Nucleus accumbens (tissue), 56 donors: ENCODE measurements at places on chromosomes 5 and 9.

DNA sequence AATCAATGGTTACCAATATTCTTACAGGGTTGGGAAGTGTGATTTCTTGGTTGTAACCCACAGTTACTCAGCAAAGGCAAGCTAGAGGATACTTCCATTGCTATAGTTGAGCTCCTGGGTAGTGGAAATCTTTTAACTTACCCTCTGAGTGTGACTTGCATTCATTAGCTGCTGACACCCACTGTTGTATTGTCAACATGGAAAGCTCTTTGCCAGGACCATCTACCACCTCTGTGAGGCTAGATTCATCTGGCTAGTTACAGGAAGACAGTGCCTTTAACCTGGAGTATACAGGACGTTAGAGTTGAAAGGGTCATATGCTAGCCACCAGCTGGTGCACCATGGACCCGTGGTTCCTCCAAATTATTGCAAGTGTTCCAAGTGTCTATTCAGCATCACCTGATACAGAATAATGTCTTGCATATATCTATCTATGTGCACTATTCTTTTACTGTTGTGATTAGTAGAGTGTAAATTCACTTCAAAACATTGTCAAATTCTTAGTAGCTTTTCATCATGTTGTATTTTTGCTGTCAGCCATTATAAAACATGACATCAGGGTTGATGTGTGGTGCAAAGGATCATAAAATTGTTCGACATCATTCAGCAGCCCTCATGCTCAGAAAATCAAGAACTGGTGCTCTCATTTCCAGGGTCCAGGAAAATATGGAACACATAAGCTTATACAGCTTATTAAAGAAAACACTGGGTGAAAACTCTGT, 239.0 kb downstream of the PJA2 start:
- no peak for DNase-seq

DNA sequence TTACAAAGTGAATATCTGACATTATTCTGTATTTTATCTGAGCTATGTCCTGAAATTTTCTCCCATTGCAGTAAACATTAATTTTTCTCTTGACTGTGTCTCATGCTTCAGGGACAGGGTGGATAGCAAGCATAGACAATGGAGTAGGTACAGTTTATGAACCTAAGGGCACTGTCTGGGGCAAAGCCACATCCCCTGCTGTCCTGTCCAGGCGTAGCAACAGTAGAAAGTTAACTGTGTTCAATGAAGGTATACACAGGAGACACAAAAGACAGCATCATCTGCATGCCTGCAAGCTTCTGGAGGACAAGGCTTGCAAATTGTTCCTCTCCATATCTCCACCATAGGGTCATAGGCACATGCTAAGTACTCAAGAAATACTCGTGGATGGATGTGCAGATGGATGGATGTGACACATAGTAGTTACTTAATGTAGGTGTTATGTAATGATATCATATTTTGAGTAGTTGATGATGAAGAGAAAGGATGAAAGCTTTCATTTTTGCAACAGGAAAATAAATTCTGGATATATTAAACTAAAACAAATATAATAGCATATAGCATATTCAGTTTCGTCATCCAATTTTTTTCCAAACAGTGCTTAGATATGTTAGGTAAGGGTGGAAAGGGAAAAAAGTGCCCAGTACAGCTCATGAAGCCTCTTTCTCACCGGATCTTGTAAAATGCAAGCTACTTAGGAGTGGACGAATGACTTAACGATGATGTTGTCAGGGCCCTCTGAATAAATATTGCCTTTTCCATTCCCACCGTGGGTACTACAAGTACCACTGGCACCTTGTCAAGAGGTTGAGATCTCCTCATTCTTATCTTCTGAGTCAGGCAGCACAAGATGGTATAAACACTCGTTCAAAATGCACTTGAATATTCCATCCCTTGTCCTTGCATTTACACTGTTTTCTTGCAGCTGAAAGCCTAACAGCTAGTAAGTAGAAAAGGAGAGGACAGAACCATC, 19.9 kb upstream of the ZSWIM6 start:
- DNase-seq: no peak

DNA sequence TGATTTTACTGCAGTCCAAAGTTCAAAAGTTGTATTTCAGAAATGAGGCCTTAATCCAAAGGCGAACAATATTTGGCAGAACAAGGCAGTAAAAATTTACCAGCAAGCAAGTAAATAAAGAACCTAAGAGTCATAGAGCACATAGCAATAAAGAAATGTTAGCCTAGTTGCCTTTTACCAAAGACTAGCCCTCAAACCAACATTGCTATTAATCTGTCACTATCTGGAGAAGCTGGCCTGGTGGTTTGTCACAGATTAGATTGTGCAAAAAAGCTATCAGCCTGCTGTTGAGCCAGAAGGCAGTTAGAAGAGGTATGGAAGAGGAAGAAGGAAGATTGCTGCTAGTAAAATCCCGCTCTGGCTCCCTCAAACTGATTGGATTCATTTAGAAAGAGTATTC, 304.7 kb upstream of the KLF4 start:
- DNase-seq: no peak

GRCh38 chr9:77435688-77436087, 212.4 kb downstream of the GNA14 start:
- DNase-seq: no peak

GRCh38 chr5:37685816-37686215, 154.0 kb downstream of the GDNF start:
- DNase-seq: no peak

- no peak for DNase-seq
These were observed 604.5 kb upstream of the KLF4 start for GRCh38 chr9:108093773-108094675.

GRCh38 chr5:91556-92263, at the start of gene PLEKHG4B:
TSS of gene PLEKHG4B (plus strand) at chr5:92168. CDS start at chr5:92232, 64 bp downstream.
- DNase-seq: no peak

GRCh38 chr5:142669477-142669876, 16.4 kb downstream of the FGF1 start:
- DNase-seq: no peak
